ENCODE measurements at places on chromosomes 6 and 20.

- no peak for DNase-seq
Measured at GRCh38 chr20:8394308-8394945, 262.4 kb downstream of the PLCB1 start.

GRCh38 chr20:31717478-31718201 lies 5.0 kb downstream of the BCL2L1 start:
- no peak for DNase-seq

GRCh38 chr6:138726066-138726756 lies 47.4 kb upstream of the CCDC28A start:
- DNase-seq: no peak

DNA sequence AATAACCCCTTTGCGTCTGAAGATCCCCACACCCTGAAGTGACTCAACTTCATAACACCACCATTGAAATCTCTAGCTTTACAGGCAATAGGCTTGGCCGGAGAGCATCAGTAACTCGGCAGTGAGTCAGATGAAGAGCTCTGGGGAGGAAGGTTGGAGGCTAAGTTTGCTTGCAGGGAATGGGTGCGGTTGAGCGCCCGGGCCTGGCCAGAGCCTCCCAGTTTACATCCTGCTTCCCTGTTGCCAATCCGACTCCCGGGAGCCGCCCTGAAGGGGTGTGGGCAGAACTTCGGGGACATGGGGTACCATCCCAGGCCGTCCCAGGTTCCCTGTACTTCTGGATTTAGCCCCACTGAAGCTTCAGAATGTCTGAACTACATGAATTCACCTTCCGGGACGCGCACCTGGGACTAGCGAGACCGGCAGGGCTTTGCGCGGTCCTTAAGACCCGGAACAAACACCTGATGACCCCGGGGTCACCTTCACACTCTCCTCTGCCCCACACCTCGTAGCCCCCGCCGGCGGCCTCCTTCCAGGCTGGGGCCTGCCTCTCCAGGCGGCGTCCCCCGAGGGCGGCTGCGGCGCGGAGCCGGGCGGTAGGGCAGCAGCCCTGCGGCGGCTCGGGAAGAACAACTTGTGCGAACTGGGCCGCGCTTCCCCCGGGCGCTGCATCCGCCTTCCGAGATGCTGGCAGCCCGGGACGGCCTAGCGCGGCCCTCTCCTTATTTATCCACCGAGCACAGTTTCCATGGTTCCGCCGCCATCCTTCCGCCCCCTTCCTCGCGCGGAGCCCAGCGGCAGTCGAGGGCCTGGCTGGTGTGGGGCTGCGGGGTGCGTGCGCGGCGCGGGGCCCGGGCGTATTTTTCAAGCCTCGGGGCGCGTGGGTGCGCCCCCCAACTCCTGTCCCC lies 56.6 kb upstream of the RREB1 start:
- peak; percentile 44 for DNase-seq

DNA sequence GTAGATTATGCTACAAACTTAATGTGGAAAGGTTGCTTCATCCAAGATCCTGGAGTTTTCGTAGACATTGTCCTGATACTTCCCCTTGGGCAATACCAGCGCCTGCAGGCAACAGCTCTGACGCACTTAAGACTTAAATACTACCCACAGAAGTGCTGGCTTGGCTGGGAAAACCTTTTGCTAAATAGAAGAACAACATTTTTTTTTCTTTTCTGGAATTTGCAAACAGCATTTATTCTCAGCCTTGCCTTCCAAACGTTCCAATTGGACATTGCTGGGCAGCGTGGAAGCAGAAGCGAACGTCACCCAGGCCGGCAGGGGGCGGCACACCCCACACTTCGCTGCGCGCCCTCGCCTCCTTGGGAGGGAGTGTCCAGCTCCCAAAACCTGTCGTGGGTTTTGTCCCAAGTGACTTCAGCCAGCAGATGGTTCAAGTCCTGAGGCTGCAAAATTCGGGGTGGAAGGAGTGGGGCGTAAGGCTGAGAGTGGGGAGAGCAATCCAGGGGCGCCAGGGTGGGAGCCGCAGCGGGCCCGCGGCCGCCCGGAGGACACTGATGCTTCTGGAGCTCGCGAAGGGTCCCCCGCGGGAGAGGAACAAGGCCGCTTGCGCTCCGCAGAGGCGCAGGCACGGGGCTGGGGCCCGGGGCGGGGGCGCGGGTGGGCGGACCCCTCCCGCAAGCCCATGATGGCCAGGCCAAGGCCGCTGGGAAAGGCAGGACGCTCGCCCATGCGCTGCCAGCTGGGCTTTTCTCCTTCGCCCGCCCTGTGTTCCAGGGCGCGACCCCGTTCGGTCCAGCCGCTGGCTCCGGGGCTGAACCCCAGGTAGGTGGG lies 60.8 kb upstream of the MAP3K4 start:
- DNase-seq: peak; percentile 82

DNA sequence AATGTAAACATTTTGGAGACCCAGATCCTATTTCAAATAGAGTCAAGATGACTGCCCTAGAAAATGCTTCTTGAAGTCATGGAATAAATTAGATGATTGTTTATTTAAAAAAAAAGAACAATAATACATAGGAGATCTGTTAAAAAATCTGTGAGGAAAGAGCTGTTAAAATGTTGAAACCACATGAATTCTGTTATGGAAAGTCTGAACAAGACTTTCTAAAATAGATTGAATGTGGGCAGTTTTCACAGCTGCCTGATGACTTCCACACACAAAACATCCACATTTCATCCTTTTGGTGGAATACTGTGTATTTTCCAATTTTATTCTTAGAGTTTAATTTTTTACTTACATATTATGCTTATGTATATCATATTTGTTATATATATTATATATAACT lies 186.1 kb downstream of the LAMA2 start:
- no peak for DNase-seq

DNA sequence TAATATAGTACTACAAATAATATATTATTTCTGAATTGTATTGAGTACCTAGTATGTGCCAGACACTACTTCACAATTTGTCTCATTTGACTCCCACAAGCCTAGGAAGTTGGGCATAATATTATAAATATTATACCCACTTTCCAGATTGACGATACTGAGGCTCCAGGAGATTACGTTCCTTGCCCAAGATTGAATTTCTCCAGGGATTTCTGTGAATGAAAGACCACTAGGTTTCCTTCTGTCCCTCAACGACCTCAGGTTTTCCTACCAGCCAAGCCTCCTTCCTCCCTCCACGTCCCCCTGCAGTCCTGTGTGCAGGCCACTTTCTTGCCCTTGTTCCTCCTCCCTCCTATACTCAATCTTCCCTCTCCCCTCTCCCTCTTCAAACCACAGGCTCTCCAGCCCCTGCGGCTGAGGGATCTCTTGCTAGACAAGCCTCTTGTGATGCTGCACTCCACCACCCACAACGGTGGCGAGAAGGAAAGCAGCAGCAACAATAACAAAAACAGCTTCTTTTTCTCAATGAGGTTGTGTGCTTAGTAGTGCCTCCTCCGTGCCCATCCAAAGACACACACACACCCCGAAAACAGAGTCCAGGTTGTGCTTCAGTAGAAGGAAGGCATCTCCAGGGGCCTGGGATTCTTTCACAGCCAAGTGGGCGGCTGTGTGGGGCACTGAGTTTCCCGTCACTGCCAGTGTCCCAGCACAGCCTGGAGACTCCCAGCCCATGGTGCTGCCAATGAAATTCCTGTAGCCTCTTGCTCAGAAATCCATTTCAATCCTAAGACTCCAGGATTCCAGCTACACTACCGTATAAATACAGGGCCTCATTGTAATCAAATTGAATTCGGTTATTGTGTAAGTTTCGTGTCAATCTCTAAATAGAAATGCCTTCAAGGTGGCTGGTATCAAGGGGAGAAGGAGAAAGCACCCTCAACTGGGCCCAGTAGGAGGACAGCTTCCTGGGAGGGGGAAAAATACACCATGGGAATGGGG lies 94.4 kb downstream of the NCR2 start:
- no peak for DNase-seq

DNA sequence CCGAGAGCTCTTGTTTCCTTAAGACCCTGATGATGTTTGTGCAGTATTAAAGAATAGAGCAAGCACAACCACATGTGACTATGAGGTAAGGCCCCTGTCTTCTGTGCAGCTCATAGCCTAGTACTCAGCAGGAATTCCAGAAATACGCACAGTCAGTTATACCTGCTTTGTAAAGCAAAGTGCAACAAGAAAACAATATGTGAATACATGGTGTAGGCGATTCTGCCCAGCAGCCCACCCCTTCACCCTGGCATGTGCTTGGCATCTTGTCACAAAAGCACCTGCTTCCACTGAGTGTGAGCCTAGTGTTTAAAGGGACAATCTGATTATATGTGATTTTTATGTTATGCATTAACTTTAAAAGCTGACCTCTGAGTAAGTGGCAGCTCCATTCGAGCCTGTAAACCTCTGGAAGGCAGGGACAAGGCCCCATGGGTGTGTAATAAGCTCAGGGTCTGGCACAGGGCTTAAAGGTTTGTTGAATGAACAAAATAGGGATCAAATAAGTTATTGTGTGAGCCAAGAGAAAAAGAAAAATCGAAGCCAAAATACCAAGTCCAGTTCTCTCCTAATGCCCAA lies 148.7 kb downstream of the DOK5 start:
- no peak for DNase-seq

- DNase-seq: no peak
Measured at GRCh38 chr20:12110274-12110673, 192.6 kb downstream of the BTBD3 start.

- no peak for DNase-seq
Measured at GRCh38 chr6:21476112-21476511, 117.4 kb upstream of the SOX4 start.

GRCh38 chr6:17200395-17200794 lies 80.8 kb upstream of the RBM24 start:
- DNase-seq: no peak

DNA sequence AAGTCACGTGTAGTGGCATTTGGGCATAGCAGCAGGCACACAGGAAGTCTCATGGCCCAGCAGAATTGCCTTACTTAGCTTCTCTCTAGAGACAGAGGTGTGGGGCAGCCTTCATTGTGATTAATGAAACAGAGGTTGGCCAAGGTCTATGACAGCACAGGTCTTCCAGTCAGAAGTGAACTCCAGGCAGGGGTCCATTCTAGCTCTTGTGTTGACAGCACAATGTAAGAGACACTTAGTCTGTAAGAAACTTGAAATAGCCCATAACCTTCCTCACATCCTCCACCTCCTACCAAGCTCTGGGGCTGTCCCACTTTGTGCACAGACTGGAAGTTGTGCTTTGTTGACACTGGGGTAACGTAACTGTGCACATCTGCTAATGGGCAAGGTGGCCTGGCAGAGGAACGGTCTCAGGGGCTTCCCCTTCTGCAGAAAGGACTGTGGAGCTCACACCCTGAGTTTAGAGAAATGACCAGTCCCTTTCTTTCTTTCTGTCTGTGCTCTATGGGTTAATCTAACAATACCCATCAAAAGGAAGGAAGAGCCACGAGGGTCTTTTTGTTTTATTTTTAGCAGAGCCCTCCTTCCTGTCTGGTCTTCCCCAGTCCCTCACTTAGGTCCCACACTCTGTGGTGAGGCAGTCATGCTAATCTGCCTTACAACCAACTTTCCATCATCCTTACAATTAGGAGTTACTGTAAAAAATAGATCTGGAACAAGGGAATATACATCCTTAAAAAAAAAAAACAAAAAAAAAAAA lies 35.6 kb upstream of the TAGAP start:
- no peak for DNase-seq

- DNase-seq: no peak
Measured at GRCh38 chr6:73727114-73727513, 31.1 kb downstream of the CD109 start.

GRCh38 chr20:62623488-62624324 lies 18.6 kb upstream of the SLCO4A1 start:
- DNase-seq: peak; percentile 96

DNA sequence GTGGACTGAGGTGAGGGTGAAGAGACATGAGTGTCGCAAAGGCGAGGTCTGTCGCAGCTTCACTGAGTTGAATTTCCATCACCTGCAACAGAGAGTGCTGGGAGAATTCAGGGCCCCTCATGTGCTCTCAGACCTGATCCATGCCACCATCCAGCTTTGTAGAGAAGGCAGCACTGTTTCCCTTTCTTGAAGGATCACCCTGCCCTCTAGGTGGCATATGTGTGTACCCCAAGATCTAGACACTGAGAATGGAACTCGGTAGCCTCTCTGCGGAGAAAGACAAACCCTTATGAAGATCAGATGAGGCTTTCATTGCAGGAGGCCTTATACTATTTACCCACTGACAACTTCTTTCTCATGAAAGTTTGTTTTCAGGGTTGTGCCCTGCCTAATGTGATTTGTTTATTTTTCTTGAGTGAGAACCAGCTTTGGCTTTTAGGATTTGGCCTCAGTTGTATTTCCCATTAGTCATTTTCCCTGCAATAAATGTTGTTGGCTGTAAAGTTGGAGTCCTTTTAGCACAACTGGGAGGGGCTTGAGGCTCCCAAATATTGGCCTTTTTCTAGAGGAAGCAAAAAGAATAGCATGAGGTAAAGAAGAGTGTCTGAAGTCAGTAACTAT lies 811.3 kb downstream of the DHX35 start:
- DNase-seq: no peak

DNA sequence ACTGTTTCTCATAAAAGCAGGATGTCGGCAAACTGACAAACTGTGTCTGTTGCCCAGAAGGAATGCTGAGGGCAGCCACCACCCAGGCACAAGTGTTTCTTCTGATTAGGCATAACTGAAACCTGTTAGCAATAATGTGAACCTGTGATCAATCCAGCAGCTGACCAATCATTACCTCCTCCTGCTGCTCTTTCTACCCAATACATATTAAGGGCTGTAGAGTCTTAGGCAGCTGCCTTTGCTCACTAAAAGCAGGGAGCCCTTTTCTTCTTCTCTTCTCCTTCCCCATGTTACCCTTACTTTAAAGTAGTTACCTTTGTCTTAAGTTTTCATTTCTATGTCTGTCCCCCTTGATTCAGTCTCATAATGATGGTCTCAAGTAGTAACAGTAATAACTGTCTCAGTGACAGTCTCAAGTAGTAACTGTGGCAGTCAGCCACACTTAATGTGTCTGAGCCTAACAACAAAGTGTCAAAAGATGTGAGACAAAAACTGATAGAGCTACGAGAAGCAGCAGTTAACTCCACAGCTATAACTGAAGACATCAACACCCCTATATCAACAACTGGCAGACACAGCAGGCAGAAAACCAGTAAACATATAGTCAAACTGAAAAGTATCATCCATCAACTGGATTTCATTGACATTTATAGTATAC lies 37.0 kb downstream of the RANBP9 start:
- DNase-seq: no peak
